ENCODE measurements at places on chromosomes 6 and 20. TPM values are rescaled to one million over a fixed set of nuclear protein-coding genes. Genes with fewer than 3 reads are reported as not detected.

GRCh38 chr6:134979142-134979541 is 29.2 kb upstream of the ALDH8A1 start:
- DNase-seq, result no peak

- DNase-seq, result no peak
Observed at GRCh38 chr6:139334806-139335446, 39.5 kb downstream of the CITED2 start.

DNA sequence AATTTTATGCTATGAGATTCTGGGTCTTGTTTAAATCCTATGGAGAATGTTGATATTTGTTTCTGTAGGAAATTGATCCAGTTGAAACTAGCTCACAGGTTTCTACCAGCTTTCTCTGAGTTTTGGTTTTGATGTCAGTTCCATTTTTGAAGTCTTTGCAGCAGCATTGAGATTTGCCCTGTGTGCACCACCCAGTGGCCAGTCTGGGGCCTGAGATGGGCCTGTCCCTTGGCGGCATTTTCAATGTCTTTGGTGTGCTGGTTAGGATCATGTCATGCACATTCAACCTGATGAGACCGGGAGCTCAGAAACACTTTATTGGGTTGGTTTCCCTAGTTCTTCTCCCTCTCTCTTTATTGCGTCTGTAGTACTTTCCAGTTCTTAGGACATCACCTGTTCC is 395.2 kb upstream of the MAP3K7 start:
- no peak for DNase-seq

- peak; percentile 96 for DNase-seq
Observed at GRCh38 chr6:41735427-41736185, at the start of gene TFEB. TFEB (minus strand) TSS chr6:41735608; CDS start chr6:41691213, 44,395 bp downstream.

The SPTLC3 gene
- 23.2 TPM for total RNA-seq

GRCh38 chr6:11822346-11822745 is 43.7 kb upstream of the ADTRP start:
- no peak for DNase-seq

The MBOAT1 gene
- 12.9 TPM for total RNA-seq

- DNase-seq, result no peak
Observed at GRCh38 chr6:139722530-139722929, 348.1 kb upstream of the CITED2 start.

The STK38 gene
- total RNA-seq, result 23.2 TPM
